Left ventricle myocardium superior (tissue), 1 donor: ENCODE measurements at places on chromosomes 11 and 22.
A peak's percentile ranks its signal among the peaks of the same experiment; 100 is the strongest.

DNA sequence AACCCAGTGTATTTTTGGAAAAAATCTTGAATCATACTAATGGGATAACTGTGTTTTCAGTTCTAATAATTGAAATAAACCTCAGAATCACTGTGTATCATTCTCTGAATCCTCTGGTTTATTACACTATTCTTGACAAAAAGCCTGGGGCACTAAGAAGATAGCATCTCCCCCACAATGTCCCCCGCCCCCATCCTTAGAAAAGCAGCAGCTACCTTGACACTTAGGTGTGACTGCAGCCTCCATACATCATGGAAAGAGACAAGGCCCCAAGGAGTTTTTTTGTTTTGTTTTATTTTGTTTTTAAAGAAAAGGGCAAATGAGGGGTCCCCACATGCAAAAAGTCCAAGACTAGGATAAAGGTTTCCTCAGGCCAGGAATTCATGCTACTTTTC is 124.8 kb downstream of the APOL5 start:
- no peak for DNase-seq

DNA sequence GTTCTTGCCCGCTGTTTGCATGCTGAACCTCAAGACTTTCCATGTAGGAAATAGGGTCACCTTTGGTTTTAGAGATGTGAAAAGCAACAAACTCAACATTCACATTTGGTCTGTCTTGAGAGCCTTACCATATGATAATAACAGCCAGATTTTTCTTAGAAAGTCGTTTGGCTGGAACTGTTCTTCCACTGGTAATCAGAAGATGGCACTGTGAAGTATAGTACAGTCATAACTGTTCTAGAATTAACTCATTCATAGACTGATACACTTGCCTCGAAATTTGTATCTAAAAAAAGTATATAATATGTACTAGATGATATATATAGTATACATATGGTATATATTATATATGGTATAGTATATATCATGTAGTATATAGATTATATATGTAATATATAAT is 12.3 kb downstream of the LUZP2 start:
- DNase-seq: no peak

DNA sequence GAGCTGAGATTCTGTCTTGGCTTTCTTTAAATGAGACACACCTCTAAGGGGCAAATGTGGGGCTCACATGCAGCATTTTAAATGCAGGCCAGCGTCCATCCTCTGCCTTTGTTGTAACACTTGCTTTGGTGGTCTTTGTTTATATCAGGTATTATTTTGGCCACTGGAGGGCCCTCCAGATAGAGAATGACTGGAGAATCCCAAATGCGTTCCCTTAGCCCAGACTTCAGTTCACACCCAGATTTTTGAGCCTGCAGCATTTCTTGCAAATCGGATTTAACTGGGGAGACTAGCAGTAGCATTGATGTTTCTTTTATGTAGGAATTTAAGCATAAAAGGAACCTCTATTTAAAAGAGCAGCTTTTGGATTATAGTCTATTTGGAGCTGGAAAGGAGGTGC is 200.2 kb upstream of the SORL1-AS1 start:
- DNase-seq: no peak

DNA sequence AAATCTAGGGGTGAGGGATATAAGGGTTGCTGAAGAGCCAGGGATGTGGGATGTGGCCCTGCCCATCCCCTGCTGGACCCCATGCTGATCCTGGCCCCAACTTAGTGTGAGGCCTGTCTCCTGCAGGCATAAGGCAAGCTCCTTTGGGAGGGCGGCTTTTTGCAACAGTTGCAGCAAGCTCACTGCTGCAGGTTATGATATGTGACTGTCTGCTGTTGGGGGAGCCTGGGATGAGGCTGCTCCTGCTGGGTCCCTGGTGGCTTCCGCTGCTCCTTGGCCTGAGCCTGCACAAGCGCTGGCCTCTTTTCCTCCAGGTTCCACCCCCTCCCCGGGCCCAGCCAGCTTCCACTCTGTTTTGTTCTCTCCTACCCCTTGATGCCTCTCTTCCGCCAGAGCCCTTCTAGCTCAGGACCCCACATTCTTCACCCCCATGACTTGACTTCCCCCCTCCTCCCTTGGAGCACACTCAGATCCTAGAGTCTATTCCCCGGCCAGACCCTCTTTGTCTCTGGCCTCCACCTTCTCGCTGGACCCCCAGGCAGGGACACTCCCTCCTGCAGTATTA is 35.0 kb upstream of the SYT13 start:
- DNase-seq: no peak

GRCh38 chr11:116540645-116541304 is 232.0 kb downstream of the BUD13 start:
- DNase-seq: no peak

DNA sequence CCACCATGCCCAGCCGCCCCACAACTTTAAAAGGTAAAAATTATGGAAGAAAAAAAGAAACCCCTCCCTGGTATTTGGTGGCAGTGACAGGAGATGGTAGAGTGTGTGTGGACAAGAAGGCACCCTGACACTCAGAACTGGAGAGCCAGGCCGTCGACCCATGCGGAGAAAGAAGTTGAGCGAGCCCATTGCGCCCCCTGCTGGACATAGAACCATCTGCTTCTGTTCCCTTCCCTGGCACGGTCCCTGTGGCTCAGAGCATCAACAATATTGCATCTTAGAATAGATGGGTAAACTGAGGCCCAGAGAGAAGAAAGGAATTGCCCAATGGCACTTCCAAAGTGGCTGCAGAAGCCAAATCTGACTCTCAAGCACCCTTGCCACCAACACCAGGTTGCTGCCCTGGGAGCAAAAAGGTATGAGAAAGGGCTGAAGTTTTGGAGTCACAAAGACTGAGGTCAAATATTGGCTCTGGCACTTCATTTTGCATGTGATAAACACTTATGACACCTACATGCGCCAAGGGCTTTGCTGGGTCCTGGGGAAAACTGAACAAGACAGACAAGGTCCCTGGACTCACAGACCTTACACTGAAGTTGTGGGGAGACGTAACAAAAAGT is 8.6 kb downstream of the MRPL11 start:
- DNase-seq: peak; percentile 82

DNA sequence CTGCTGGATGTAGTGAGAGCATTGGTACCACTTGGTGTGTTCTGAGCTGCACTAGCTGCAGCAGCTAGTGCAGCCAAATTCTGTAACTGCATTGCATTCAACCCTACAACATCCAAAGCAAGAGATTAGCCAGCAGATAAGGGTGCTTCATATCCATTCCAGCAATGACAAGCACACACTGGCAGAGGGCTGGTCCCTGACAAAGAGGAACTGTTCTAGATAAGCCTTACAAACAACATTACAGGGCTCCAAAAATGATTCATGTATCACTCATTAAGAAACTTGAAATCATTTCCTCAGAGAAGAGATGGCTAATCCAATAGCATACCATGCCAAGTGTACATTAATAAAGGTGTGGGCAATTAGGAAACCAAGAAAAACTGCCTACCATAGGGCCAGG is 28.4 kb upstream of the RAPSN start:
- no peak for DNase-seq

DNA sequence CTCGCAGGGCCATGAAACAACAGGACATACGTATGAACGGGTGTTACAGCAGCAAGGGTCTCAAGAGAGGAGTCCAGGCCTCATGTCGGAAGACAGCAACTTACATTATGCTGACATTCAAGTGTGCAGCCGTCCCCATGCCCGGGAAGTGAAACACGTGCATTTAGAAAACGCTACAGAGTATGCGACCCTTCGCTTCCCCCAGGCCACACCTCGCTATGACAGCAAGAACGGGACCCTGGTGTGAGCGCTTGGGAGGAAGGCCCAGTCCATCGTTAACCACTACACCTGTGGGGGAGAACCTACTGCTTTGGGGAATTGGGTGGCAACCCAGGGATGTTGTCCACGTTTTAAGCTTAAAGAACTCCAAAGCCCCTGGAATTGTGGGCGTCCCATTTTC is 7.2 kb downstream of the C11orf52 start:
- DNase-seq: no peak

DNA sequence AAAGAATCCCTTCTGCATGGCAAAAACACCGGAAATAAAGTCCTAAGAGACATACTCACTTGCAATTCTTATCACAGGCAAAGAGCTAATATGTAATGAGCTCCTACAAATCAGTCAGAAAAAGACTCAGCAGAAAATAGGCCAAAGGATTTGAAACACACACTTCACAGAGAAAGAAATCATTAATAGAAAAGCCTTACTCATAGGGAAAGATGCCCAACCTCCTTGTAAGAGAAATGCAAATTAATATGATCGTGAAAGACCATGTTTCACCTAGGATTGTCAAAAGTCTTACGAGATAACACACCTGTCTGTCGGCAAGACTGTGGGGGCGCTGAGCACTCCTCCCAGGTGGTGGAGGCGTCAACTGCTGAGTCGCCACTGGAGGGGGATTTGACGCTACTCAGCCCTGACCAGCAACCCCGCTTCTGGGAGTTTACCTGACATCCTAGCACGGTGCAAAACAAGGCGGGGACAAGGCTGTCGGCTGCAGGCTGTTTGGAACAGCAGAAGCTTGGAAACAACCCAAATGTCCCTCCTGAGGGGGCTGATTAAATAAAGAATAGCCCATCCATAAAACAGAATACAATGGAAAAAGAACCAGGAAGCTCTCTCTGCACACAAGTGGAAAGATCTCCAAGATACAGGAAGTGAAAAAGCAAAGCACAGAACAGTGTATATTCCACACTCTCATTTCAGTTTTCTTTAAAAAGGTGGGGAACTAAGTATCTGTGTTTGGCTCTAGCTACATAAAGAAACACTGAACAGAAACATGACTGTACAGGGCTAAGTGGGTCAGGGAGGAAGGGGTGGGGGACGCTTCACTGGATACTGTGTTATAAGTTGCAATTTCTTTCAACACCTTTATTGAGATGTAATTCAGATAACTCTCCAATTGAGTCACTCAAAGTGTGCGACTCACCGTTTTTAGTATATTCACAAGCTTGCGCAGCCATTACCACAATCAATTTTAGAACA is 11.5 kb downstream of the CSNK1E start:
- no peak for DNase-seq

- DNase-seq: no peak
Measured at GRCh38 chr11:110380836-110381622, 48.7 kb upstream of the FDX1 start.

DNA sequence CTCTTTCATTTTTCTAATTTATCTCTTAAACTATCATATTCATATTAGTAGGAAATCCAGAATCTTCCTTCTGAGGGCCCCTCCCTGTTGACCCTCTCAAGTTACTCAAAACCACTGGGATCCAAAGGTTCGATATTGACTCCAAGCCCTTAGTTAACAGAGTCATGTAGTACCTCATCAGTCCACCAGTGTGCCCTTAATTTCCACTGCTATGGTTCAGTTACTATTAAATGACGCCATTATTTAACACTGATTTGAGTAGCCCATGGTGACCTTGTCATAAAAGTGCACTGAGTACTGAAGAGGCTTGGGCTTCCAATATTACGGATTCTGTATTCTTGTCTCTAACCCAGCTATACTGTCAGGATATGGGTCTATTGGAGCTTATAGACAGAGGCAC is 91.9 kb upstream of the MS4A8 start:
- DNase-seq: no peak
